ENCODE measurements at places on chromosomes 12 and 14.

DNA sequence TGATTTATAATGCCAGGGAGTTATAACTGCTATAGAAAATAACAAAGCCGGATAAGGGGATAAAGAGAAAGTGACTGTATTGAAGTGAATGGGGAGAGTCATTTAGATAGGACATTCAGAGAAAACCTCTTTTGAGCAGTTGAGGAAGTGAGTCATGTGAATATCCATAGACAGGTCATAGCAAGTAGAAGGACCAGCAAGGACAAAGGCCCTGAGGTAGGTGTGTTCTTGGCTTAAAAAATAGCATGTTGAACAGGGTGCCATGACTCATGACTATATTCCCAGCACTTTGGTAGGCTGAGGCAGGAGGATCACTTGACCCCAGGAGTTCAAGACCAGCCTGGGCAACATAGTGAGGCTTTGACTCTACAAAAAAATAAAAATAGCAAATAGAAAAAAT lies 51.5 kb upstream of the RAP1B start:
- ATAC-seq = no peak

DNA sequence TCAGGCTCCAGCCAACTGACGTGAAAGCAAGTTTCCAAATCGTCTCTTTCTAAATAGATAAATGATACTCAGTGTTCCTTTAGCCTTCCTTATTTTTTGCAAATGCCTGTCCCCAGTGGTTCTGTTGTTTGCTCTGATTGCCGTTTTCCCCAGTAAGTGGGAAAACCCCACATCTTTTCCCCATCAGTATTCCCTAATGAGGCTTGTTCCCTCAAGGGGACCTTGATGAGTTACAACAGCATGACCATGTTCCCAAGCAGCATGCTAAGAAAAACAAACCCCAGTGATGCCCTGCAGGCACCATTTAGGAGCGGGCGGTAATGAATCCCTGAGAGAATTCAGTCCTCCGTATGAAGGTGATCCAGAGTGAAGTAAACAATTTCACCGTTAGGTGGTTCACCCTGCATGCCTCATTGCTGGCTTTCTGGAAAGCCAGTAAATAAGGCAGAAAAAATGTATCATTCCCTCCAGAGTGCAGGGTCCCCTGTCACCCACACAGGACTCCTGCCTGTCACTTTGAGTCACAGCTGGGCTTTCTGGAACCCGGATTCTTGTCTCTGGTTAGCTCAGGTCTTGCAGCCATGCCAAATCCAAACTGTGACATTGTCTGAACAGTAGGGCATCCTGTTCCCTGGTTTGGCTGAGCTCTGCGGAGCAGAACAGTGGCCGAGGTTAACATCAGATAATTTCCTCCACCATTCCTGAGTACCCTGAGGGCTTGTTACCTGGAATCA lies 222.6 kb downstream of the RGS6 start:
- no peak for ATAC-seq

DNA sequence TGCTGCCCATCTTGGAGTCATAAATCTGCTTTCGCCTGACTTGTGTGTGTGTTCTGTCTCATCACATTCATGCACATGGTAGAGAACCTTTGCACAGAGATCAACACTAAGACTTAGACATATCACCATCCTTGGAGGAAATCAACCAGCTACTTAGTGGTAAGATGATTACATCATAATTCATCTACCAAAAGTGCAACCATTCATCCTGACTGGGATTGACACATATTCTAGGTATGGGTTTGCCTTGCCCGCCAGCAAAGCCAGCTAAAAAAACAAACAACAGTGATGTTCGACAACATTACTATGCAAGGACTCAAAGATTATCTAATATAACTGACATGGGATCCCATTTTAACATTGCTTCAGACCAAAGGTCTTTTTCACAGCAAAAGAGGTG lies 228.7 kb downstream of the NUAK1 start:
- ATAC-seq = no peak

- ATAC-seq = no peak
These were observed 13.0 kb downstream of the KRT7 start for GRCh38 chr12:52245962-52246569.

Measured in motor neuron (in vitro differentiated cells).